Activated CD8-positive, alpha-beta memory T cell treated with anti-CD3 and anti-CD28 coated beads for 4 hours (primary cell): ENCODE measurements at places on chromosomes 7 and 10.

- DNase-seq, result no peak
These were observed 40.8 kb upstream of the SEC61G start for GRCh38 chr7:54799792-54800191.

DNA sequence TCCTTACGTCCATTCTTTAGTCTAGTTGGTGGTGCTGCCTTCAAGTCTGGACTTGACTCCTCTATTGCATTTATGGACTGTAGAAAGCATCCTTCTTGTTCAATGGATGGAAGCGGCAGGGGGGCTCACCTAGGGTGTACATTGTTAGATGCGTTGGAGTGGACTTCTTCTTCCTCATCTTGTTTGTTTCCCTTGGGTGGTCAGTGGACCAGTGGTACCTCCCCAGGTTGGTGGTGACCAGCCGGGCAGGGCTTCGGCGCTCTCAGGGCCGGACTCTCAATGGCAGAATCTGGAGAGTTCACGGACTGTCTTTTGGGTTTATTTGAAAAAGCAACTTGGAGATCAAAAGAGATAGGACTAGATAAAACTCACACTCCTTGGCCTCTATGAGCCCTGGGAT lies 6.2 kb upstream of the BTBD16 start:
- DNase-seq, result no peak

DNA sequence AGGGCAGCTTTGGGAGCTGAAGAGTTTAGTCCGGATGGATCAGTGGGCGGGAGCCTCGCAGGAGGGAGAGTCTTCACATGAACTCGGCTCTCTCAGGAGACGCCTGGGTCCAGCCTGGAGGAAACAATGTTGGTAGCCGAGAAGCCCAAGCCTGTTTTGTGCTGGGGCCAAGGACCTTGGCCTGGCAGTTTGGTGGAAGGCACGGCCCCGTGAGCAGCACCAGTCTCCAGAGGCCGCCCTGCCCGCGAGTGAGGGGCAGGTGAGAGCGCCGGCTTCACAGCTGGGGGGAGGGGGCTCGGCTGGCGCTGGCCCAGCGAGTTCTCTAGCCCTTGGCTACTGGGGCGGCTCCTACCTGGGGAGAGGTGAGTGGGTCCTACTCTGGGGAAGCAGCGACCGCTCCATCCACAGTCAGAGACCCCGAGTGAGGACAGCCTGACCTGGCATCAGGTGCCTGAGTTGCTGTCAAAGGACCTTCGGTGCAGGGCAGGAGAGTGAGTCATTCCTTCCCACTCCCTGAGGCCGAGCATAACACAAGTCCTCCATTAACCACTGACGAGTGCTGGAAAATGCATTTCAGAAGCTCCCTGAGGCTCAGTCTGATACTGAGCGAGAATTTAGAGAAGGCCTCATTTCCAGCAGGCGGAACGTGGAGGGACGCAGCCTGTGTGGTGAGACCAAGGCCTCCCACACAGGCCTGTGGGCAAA lies 89.3 kb upstream of the DIP2C start:
- DNase-seq, result no peak

DNA sequence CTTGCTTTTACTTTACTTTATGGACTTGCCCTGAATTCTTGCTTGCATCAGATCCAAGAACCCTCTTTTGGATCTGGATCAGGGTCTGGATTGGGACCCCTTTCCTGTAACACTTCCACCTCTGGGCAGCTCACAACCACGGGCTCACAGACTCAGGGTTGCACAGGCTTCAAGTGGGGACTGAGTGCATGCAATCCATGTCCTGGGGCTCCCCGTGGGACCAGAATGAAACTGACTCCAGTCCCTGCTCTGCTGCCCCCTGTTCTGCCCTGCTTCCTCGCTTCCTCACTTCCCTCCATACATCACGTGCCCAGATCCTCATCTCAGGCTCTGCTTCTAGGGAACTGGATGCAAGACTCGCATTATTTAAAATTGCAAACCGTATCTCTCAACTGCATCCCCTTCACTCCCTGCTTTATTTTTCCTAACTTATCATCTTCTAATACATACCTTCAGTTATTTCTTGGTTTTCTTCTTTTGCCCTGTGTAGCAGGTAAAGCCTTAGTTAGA lies 23.3 kb upstream of the INMT start:
- no peak for DNase-seq

DNA sequence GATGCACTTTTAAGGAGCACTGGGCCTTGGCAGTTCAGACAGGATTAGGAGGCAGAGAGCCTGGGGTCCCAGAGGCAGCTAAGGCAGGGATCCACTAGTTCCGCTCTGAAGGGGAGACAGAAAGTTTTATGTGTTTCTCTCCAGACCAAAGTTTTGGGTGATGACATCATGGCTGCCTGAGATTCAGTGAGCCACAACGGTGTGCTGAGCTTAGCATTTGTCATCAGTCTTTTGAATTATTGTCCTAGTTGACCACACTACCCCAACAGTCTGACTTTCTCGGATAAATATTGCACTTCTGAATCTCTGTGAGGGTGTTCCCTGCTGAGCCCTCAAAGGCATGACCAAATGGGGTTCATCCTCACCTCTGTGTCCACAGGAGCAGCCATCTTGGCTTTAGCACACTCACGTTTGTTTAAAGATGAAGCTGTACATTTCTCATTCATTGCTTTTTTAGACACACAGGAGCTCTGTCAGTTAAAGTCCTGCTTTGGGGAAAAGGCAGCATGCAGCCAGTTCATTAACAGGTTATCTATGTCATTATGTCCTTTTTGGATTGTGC lies 297.7 kb upstream of the LRGUK start:
- DNase-seq, result no peak

DNA sequence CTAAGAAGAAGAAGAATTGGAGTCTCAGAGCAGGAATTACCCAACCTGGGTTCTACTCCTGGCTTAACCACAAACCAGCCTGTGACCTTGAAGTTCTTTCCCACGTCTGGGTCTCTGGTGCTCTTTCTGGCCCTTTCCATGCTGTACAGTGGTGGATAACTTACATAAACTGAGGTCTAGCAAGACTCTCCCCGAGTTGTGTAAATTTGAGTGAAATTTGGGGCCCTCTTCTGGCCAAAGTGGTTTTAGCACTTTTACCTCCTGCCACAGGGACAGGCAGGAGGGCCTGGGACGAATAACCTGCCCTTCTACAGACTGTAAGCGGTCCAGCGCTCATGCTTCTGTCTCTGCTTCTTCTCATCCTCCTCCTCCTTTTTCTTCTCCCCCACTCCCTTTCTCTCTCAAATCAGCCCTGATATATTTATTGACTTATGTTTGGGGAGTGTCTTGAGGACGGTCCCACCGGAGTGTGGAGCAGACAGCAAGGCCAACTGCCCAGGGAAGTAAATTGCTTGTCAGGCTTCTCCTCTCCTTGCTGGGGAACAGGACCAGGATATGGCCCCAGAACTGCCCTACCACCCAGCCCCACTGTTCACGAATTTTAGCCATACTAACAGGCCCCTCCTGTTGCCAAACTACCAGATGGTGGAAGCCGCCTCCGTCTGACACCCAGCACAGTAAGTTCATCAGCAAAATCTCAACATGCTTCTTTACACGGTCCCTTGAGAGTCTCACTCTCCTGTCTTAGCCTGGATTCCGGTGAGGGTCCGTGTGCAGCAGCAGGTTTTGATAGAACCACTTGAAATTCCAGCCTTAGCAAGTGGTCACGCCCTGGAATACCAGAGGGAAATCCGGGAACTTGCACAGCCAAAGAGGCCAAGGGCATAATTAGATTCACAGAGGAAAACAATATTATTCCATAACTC lies 4.0 kb upstream of the SH3PXD2A start:
- DNase-seq, result peak; percentile 9

DNA sequence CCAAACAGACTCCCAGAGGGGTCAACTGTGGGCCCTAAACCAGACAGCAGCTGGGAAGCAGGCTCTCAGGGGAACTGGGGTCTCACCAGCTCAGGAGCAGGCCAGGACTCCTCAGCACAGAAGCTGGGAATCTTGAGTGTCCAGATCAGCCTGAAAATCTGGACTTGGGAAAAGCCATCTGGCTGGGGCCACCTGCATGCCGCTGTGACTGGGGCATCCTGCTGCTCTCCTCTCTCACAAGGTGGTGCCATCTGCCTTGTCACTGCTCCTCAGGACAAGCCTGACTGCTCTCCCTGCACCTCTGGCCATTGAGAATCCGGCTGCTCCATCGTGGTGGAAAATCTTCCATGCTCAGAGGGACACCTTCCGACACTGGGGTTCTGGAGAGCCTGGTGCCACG lies 141.4 kb downstream of the PLPP4 start:
- no peak for DNase-seq

DNA sequence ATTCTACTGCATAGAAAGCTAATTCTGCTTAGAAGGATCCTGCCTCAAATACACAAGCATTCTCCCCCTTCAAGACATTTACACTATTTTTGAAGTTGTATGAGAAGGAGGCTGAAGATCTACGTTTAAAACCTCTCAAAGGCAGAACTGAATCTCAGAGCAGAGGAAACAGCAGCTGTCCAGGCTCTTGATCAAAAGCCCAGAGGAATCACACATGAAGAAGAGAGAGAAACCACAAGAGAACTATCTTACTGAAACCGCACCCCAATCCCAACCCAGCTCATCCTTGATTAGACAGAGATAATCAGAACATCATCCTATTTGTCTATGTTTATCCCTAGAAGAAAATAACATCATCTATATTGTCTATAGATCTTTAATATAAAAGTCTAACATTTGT lies 2.2 kb upstream of the DNAJC1 start:
- DNase-seq, result no peak

- no peak for DNase-seq
These were observed 616.4 kb upstream of the GHITM start for GRCh38 chr10:83522881-83523386.

DNA sequence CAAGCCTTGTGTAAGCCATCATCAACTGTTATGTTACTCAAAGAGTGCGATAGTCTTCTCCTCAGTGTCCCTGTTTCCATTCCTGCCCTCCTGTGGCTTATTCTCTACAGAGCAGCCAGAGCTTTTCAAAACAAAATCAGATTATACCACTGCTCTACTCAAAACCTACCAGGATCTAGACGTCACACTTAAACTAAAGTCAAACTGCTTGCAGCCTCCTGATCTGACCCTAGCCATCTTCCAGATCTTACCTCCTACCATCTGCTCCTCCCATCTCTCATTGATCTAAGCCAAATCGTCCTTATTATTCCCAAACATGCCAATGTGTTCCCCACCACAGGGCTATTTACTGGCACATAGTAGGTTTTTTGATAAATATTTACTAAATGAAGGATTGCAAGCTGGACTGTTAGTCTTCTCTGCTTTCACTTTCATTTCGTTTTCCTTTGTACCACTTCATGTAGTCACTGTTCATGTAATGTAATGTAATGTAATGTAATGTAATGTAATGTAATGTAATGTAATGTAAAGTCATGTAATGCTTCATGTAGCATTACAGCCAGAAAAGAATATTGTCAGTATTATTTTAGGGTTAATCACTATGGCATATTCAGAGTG lies 116.1 kb downstream of the GPR37 start:
- no peak for DNase-seq

GRCh38 chr7:126839624-126840023 lies 413.1 kb downstream of the GRM8 start:
- no peak for DNase-seq

DNA sequence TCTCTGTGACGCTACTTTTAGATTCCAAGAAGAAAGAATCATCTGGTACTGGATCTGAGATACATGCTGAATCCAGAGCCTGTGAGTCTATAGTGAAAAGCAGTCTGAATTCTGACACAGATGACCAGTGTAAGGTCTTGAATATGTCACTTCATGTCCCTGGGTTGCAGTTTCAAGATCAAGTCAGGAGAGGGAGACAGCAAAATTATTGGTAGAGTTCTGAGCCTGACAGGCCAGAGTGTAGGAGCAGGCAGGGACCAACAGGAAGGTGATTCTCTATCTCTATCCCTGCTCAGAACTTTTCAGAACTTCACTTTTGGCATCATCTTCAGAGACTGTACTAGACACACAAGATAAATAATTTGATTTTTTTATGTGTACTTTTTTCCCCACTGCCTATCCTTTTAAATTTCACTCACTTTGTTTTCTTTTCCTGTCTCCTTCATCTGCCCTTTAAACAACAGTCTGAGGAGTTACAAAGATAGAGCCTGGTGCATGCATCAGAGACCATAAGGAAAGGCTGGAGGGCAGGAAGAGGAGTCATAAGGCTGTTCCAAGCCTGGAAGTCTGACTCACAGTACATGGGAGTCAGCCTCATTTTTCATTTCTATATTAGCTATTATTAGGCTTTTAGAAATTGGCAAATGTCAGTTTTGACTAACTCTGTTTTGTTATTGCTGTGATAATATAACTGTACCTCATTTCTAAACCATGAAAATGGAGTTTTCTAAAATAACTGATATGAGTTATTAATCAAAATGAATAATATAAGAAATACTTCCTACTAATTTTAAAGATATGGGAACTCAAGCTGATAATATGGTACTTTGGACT lies 120.2 kb upstream of the TMEM229A start:
- no peak for DNase-seq
